ENCODE measurements at places on chromosomes 12 and 14.

DNA sequence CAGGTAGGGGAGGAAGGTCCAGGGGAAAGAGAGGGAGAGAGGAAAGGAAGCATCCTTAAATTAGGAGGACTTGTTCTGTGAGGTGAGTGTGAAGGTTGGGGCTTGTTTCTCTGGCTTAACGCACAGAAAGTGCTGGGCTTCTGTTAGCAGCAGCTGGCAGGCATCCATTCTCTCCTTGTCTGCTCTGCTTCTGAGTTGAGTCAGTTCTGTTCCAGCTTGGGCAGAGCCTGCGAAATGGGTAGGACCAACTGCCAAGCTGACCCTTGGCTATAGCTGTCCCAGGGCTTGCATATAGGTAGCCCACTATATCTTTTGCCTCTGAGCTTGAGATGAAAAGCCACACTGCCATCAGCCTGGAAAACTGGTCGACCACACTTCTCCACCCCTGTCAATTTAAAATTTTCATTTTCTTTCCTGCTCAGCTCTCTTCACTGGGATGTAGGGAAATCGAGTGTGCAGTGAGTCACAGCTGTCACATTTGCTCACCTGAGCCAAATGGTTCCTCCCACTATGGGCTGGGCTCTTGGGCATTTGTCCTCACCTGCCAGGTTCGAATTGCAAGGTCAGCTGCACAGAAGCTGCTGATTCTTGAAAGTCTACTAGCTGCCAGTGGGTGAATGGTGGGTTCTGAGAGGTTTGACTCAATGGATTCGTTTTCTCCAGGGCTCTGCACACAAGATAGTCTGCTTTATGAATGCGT is 256.4 kb upstream of the PWP1 start:
- no peak for DNase-seq

DNA sequence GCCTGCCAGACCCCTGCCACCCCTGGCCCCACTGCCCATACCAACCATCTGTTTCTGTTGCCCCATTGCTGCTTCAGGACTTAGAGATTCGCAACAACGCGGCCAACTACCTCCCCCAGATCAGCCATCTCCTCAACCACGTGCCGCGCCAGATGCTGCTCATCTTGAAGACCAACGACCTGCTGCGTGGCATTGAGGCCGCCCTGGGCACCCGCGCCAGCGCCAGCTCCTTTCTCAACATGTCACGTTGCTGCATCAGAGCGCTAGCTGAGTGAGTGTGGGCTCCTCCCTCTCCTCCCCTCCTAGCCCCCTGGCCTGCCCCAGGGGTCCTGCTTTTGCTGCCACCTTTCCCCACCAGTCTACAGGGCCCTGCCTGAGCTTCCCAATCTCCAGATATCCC is 131.5 kb downstream of the ADCK1 start:
- DNase-seq: no peak

GRCh38 chr12:121190523-121191031 is 19.4 kb upstream of the P2RX4 start:
- no peak for DNase-seq

DNA sequence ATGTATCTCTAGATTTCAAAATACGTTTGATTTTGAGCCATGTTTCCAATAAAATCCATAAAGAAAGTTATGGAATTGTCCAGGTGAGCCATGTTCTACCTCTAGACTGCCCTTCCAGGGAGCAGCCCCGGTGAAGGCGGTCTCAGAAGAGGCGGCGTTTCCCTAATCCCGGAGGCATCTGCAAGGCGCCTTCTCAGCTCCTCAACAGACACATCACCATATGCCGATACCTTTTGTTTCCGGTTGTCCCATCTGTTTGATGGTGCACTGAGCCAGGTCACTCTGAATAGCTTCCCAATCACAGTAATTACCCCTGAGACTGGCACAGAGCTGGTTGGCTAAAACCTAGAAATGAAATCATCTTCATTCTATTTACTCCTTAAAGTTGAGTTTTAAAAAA is 305.5 kb upstream of the FKBP4 start:
- no peak for DNase-seq

Data from type B pancreatic cell (in vitro differentiated cells).